Esophagus muscularis mucosa (tissue), 4 donors: ENCODE measurements at places on chromosomes 3 and 15. TPM values are rescaled to one million over a fixed set of nuclear protein-coding genes. Genes with fewer than 3 reads are reported as not detected.

- DNase-seq, result no peak
- no peaks in the 10 kb centered on the region for H3K36me3 ChIP-seq
- no peak overlapping the region for H3K27ac ChIP-seq
- peaks cover 21% of the 10 kb centered on the region for H3K4me1 ChIP-seq
- no peak overlapping the region for H3K4me3 ChIP-seq
- H3K27me3 ChIP-seq, result no peaks in the 10 kb centered on the region
These were observed 164.5 kb downstream of the WNT5A start for GRCh38 chr3:55322638-55323037.

The OR5K4 gene
- total RNA-seq, result not detected

The SLC7A14 gene
- total RNA-seq, result 0.57 TPM

DNA sequence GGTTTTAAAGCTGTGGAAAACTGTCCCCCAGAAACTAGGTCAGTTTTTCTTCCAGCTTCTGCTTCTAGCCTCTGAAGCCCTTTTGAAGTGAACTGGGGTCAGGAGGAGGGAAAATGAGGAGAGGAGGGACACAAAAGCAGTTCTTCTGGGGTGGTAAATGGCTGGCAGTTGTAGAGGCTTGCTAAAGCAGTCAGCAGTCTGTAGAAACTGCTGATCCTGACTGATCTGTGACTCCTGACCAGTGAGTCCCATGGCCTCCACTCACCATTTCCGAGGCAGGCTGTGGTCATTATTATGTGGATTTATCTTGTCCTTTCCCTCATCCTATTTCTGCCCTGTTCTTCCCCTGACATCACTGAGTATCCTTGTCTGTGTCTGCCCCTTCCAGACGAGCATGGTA, 276.4 kb upstream of the ROPN1 start:
- H3K36me3 ChIP-seq, result peaks cover 9% of the 10 kb centered on the region
- no peaks in the 10 kb centered on the region for H3K27me3 ChIP-seq
- H3K27ac ChIP-seq, result peak overlapping the region; percentile 17
- peaks cover 76% of the 10 kb centered on the region for H3K4me1 ChIP-seq
- no peak overlapping the region for H3K4me3 ChIP-seq

The ATP10A gene
- 39.5 TPM for total RNA-seq

DNA sequence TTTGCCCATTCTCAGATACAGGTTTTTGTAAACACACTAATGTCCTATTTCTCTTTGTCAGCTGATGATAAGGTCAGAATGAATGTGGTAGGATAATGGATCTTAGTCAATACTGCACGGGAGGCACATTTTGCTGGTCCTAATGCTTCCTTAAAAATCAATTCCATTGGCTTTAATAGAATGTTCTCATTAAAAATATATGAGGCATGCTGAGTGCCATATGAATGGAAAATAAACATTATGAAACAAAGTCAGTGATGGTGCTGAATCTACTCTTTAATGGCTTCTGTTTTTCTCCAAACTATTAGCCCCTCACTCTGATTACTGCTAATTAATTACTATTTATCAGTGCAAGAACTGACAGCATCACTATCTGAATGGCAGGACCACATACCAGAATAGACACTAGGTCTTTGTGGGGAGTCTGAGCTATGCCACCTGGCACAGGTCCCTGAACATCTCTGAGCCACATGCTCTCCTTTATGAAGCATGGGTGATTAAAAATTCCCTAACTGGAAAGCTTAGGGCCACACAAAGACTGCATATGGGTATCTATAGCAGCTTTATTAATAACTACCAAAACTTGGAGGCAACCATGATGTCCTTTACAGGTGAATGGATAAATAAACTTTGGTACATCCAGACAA, 278.9 kb downstream of the MEX3B start:
- DNase-seq, result peak; percentile 19
- no peaks in the 10 kb centered on the region for H3K27me3 ChIP-seq
- H3K4me3 ChIP-seq, result no peak overlapping the region

DNA sequence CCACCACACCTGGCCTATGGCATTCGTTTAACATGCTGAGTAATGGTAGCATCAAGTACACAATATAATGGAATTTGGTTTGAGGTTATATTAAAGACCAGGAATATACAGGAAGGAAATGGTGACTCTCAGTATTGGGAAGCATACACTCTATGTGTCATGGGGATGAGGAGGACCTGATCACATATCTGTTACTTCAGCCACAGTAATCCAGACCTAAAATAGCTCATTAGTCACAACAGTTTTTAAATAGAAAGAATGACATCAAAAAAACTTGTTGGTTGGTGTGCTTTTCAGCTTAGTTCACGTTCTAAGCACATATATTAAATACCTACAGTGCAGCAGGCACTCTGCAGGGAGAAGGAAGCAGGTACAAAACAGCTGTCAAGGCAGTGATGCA, 52.5 kb upstream of the ATP2C1 start:
- H3K27me3 ChIP-seq, result no peaks in the 10 kb centered on the region
- no peak overlapping the region for H3K27ac ChIP-seq
- no peak overlapping the region for H3K4me3 ChIP-seq
- DNase-seq, result no peak
- peaks cover 29% of the 10 kb centered on the region for H3K4me1 ChIP-seq
- H3K36me3 ChIP-seq, result no peaks in the 10 kb centered on the region

GRCh38 chr3:52211268-52211891, 13.4 kb downstream of the ALAS1 start:
- no peaks in the 10 kb centered on the region for H3K27me3 ChIP-seq
- no peak overlapping the region for H3K4me3 ChIP-seq
- no peak overlapping the region for H3K27ac ChIP-seq
- no peak for DNase-seq

GRCh38 chr3:53080612-53081205, 34.8 kb upstream of the SFMBT1 start:
- no peaks in the 10 kb centered on the region for H3K36me3 ChIP-seq
- H3K4me1 ChIP-seq, result peaks cover 16% of the 10 kb centered on the region
- DNase-seq, result no peak

The STAB1 gene
- 121 TPM for total RNA-seq

- H3K27me3 ChIP-seq, result no peaks in the 10 kb centered on the region
- H3K36me3 ChIP-seq, result no peaks in the 10 kb centered on the region
- no peak overlapping the region for H3K27ac ChIP-seq
- peak; percentile 79 for DNase-seq
These were observed 53.3 kb upstream of the LIPC start for GRCh38 chr15:58378241-58379085.
